ENCODE measurements at places on chromosomes 2 and 18.

GRCh38 chr2:54240515-54241469 lies 15.2 kb downstream of the TSPYL6 start:
- DNase-seq, result no peak

DNA sequence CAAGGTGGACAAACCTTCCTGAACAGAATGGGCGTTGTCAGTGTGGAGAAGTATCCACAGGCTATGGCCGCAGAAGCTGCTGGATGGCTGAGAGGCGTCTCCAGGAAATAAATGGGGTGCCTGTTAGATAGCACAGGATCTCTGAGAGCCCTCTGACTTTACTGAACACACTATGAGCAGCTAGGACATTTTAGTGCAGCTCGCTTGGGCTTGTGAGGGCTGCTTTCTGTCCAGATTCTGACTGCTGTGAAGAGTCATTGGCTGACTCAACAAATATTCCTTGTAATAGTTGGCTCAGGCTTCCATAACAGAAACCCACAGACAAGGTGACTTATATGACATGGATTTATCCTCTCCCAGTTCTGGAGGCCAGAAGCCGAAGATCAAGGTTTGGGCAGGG lies 100.2 kb upstream of the SNTG2 start:
- no peak for DNase-seq

DNA sequence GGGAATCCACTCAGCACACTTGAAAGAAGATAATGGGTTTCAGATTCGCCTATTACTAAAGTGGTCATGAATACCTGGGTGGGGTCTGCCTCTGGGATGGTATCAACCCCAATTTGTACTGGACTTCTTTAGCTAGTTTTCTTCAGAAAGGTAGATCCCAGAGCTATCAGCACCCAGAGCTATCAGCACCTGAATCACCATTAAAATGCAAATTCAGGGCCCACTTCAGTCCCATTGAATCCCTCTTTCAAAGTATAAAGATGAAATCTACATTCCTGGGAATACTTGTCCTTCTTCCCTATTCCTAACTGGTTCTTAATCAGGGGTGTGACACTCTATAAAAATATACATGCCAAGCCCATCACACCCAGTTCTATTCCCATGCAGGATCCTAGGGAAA lies 914.3 kb downstream of the DCC start:
- DNase-seq, result no peak

DNA sequence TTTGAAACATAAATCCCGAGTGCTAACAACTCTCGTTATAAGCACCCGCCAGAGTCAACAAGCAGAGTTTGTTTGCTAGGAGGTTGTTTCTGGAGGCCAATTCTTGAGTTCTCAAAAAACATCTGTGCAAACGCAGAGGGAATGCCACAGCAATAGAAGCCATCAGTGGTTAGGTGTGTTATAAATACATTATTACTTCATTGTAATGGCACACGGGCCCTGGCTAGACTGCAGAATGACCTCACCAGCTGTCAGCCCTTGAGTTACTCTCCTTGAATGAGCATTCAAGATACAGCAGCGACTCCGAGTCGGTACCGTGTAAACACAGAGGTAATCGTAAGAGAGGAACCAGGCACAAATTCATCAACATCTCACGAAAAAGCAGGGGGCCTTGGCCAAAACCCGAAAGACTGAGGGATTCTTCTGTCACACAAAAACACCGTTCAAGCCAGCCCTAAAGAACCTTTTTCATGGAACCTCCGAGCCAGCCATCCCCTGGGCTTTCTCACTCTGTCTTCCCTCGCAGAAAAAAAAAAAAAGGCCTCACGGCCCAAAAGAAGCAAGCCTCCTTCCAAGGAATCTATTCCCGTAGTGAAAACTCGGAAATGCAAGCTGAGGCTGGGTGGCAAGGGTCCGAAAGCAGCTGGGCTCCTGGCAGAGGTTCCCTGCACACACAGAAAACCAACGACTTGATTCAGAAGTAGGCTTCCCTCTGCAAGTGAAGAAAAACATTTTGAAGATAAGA lies 133.7 kb upstream of the MEIS1 start:
- DNase-seq, result no peak

DNA sequence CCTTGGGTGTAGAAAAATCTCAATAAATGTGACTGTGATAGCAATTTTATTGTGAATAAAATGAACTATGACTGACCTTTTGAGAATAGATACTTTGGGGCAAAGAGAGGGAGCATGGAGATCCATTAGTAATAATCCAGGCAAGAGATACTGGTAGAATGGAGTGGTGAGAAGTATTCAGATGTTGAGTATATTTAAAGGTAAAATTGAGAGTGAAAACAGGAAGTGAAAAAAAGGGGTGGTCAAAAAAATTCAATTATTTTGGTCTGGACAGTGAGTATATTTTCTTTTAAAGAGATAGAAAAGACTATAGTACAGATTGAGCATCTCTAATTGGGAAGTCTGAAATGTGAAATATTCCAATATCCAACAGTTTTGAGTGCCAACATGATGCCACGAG lies 1515.6 kb upstream of the NXPH2 start:
- DNase-seq, result no peak

DNA sequence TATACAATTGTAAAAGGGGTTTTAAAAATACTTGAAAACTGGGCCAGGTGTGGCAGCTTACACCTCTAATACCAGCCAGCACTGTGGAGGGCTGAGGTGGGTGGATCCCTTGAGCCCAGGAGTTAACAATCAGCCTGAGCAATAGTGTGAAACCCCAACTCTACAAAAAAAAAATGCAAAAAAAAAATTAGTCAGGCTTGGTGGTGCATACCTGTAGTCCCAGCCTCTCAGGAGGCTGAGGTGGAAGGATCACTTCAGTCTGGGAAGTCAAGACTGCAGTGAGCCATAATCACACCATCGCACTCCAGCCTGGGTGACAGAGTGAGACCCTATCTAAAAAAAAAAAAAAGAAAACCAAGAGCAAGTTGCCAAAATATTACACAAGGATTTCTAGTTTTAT lies 182.7 kb downstream of the UBE2E3 start:
- DNase-seq, result no peak

DNA sequence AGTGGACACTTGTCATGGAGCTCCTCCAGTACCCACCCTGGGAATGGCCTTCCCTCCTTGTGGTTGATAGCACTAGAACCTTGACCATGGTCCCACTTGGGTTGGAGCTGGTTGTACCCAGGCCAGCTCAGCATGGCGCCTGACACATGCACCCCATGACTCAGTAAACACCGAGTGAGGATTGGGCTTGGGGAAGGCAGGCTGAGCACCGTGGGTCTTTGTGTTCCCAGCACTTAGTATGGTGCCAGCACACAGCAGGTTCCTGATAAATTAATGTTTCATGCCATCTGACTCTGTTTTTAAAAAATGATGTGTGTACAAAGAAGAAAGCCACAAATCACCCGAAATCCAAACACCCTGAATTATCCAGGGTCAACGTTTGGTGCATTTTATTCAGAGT lies 69.8 kb downstream of the CIB4 start:
- peak; percentile 13 for DNase-seq

DNA sequence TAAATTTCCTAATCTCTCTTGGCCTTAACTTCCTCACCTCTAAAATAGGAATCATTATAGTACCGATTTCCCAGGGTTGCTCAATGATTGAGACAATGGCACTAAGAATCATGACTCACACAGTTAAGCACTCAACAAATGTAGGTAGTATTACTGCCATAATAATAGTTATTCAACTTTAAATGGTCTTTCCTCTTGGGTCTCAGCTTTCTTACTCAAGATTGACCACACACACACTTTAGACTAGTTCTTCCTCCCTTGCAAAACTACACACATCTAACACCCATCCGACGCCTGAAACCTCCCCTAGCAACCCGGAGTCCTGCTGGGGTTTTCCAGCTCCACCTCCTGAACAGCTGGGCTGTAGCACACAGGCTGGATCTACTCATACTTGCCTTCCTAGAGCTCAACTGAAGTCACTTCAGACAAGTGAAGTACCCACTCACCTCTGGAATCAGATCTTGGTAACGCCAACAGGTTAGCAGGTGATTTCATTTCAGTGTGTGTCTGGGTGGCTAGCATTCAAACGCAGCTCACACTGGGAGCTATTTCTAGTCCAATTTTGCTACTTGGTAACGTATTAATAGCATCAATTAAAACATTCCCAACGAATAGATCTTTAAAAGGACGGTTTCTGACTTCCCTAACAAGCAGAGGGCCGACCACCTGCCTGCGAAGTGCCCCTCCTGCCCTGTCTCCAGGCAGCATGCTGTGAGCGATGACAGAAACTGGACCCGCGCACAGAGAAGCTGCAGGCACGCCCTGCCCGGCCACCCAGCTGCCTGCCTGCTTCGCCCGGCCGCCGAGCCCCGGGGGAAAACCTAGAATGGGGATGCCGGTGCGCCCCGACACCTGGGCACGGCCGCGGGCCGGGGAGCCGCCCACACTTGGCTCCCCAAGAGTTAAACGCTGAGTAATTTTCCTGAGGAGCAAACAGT lies 1.1 kb downstream of the UXS1 start:
- peak; percentile 58 for DNase-seq

- no peak for DNase-seq
Observed at GRCh38 chr2:63257473-63257872, 206.8 kb downstream of the OTX1 start.

- no peak for DNase-seq
Observed at GRCh38 chr2:168350380-168350779, 103.0 kb upstream of the STK39 start.

DNA sequence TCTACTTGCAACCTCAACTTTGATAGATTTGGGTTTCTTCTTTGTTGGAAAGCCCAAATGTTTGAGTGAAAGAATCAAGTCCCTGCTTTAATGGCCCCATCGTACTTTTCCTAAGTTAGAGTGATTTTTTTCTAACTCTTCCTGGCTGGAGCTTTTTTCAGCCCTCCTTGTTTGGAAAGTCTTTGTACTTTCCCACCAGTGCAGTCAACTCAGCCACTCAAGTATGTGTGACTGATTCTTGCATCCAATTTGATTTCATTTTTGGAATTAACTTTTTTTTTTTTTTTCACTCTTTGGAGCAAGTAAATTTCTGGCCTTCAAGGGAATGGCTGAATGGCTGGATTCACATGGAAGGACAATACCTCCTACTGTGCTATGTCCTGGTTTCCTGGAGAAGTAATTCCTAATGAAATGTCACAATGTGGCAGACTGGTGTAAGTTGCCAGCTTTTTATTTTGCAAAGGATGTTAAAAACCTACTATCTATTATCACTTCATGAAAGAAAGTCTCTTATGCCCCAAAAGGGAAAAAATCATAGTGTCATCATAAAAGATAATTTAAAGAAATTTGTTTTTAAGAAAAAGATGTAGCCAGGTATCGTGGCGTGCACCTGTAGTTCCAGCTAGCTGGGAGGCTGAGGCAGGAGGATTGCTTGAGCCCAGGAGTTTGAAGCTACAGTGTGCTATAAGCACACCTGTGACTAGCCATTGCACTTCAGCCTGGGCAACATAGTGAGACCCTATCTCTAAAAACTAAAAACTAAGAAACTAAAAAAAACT lies 76.0 kb upstream of the ZFP36L2 start:
- DNase-seq, result no peak

DNA sequence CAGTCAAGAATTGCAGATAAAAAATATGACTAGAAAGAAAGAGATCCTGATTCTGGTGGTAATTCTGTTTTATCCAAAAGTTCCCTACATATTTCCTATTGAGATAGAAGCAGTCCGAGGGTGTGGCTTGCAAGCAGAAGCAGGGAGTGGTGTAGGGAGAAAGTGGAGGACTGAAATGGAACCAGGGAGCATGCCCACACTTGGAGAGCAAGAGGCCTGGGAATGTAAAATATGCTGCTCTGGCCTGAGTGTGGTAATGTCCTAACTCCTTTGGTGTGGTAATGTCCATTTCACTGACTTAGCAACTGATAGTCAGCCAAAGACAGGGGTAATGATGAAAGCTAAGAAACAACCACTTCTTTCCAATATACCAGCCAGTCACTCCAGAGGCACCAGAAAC lies 30.1 kb upstream of the FMNL2 start:
- no peak for DNase-seq

GRCh38 chr2:232419245-232420072 lies 12.8 kb downstream of the ALPG start:
- DNase-seq, result no peak

DNA sequence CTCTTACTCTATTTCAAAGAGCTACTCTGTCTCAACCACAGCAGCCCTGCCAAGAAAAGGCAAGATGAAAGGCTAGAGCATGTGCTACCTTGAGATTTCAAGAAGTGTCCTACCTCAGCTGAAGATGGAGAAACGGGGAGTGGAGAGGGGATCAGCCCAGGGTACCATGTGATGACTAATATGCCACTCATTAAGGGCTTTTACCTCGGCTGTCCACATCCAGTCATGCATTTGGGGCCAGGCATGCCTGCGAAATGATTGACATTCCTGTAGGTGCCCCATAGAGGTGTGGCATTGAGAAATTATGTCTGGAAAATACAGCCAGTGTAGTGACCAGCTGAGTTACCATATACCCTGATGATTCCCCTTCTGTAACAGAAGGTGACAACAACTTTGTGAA lies 96.1 kb downstream of the NRP2 start:
- DNase-seq, result no peak

- DNase-seq, result no peak
Observed at GRCh38 chr2:28499282-28499681, 3.4 kb downstream of the PLB1 start.

DNA sequence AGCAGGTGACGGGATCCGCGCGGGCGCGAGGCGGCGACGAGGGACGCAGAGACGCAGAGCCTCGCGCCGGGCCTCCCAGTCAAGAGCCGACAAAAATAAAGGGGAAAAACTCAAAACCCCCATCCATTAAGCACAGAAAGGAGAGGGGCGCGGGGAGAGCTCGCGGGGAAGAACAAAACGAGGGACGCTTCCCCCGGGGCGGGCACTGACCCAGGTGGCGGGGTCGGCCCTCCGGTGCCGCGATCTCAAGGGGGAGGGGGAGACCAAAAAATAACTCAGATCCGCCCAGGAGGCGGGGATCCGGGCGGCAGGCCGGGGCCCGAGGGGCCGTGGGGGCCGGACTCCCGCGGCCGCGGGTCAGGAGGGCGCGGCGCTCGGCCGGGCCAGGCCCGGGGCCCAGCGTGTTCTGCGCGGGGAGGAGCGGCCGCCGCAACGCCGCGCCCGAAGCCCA lies 597 bp downstream of the RNF103 start:
- DNase-seq, result peak; percentile 73

- no peak for DNase-seq
Observed at GRCh38 chr2:206713746-206714145, 4.5 kb downstream of the DYTN start.

DNA sequence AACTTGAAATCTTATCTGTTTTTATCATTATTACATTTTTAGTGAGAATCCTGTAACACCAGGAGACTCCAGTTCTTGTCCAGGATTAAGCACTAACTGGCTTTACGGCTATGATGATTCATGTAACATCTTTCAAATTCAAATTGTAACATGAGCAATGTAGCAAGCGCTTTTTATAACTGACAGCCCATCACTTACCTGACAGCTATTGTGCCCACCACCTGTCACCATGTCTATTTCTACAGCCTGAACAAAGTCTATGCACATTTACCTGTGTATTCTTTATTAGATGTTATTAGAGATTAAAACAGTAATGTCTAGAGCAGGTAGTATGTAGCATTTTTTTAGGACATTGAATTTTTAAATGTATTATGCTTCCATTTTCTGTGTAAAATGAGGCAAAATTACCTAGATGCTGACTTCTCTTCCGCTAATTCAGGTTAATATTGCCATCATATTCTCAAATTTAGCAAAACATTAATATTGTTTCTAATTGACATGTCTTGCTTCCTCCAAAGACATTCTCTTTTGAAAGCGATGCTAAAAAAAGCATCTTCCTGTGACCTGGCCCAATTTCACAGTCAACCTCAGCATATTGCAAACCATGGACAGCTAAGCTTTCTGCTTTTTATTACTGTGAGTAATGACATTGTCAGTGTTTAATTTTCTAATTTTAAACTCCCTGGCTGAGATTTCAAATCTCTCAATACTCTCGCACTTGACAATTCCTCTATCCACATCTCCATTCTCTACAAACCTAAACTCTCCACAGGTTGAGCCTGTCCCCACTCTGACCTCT lies 37.8 kb downstream of the RIT2 start:
- DNase-seq, result no peak
